ENCODE measurements at places on chromosomes 3 and 15.
A peak's percentile ranks its signal among the peaks of the same experiment; 100 is the strongest.

DNA sequence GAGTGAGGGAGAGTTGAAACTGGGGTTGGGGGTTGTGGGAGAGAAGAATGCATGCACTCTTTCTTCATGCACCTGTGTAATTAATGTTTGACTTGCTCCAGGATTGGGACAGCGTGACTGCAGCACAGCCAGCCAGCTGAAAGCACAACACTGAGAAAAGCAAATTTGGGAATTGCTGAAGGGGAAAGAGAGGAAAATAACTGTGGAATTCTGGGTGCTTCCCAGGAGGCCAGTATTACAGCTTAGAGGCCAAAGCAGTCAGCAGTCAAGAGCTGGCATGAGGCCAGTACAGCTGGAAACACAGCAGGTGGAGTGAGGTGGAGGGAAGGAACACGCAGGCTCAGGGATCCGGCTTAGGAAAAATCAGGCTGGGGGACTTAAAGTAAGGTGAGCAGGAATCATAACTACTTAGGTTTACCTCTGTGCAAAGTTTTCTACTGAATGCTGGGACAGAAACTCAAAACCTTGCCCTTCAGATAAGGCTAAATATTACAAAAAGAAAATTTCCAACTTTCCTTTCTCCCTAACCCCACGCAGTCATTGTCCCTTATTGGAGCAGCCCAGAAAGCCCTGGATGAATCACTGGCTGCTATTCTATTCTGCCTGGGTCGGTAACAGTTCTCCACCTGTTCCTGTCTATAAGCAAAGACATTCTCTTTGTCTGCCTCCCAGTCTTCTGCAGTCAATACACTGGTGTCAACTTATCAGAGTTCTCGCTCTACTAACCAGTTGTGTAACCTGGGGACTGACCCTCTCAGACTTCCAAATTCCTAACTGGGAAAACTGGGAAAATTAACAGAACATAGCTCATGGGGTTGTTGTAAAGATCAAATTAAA is 167.2 kb downstream of the MAGI1 start:
- no peak for DNase-seq

GRCh38 chr15:36370731-36371112 is 208.7 kb upstream of the CDIN1 start:
- no peak for DNase-seq

- DNase-seq: no peak
These were observed 17.3 kb downstream of the IDH2 start for GRCh38 chr15:90084876-90085423.

GRCh38 chr3:115062009-115062408 is 85.1 kb downstream of the ZBTB20 start:
- no peak for DNase-seq

DNA sequence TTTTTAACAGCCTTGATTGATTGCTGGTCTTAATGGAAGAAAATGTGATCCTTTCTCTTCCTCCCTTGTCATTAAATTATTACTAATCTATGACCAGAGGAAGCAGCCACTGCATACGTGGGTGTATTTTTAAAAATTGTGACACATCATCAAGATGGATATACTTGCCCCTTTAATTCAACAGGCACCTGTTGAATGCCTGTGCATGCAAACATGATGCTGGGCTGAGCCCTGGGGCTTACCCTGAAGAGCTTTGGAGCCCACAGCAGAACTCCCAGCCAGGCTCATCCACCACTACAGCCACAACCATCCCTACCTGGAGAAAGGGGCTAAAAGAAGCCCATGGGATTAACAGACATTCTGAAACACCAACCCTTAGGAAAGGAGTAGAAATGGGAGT is 297.2 kb upstream of the CTDSPL start:
- no peak for DNase-seq

- DNase-seq: peak; percentile 3
These were observed 56.6 kb upstream of the POMGNT2 start for GRCh38 chr3:43162230-43163084.

DNA sequence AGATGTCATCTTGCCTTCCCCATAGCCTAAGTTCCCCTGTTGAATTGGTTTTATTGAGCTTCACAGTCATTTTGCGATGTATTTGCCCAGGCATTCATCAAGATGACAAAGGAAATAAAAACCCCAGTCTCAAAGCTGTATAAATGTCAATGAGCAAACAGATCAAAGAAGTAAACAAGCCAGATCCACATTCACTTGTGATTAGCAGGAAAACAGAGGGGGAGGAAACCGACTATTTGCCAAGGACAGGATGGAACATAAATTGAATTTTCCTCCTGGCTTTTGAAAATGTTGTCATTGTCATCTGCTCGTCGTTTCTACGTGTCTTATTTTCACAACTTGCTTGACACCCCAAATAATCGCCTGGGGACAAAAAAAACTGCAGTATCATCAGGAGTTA is 83.5 kb downstream of the SV2B start:
- DNase-seq: no peak

DNA sequence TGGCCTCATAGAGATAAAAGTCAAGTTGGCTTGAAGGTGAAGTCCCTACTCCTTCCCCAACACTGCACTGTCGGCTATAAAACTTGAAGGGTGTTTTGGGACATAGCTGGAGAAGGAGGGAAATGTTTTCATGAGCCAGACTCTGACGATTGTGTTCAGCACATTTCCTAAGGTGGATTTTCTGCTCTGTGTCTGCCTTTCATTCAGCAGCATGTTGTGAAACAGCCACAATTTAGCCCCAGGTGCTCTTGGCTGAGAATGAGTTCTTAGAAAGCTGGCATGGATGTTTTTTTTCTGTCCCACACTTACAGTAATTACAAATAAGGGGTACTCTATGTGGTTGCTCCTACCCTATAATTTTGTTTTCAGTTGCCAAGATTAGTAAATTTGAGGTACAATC is 492.4 kb downstream of the MCTP2 start:
- DNase-seq: no peak

DNA sequence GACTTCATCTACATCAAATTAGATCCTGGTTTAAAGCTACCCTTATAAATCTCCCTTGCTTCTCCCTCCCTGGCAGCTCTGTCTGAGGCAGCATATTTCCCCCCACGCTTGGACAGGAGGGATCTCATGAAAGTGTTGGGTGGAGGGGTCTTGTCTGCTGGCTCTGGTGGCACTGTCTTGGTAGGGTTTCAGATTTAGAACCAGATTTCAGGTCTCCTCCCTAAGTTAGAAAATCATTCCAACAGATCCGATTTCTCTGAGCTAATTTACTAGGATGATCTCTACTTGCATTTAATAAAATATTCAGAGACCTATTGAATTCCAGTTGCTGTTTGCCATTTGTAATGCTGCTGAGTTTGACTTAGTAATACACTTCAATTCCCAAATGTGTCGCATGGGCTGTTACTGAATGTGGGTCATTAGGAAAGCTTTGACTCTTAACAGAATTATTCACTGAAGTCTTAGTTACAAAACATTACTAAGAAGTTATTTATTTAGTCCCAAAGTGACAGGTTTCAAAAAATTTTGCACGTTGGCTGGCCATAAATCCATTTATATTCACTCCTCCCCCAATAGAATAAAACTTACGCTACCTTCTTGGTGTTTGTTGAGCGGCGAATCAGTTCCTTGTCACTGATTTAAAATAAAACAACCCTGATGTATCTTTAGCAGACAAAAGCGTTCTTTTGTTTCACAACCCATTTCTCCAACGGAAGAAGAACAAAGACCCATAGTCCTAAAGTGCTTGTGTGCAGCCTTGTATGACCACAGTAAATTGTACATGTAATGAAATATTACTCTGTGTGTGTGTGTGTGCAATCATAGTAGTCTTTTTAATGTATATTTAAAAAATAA is 84.5 kb downstream of the TRAK1 start:
- no peak for DNase-seq

Measured in hematopoietic multipotent progenitor cell treated with erythropoietin and hydrocortisone succinate and interleukin-3 and kit ligand, for 8 days (in vitro differentiated cells).